ENCODE measurements at places on chromosomes 11 and 22.
A peak's percentile ranks its signal among the peaks of the same experiment; 100 is the strongest.

GRCh38 chr22:41620589-41621098, at the start of gene DESI1:
DESI1 (minus strand) TSS chr22:41621043; CDS start chr22:41620839, 204 bp downstream.
- no peak for DNase-seq

GRCh38 chr22:32533265-32534111, 58.9 kb downstream of the FBXO7 start:
- peak; percentile 89 for DNase-seq

DNA sequence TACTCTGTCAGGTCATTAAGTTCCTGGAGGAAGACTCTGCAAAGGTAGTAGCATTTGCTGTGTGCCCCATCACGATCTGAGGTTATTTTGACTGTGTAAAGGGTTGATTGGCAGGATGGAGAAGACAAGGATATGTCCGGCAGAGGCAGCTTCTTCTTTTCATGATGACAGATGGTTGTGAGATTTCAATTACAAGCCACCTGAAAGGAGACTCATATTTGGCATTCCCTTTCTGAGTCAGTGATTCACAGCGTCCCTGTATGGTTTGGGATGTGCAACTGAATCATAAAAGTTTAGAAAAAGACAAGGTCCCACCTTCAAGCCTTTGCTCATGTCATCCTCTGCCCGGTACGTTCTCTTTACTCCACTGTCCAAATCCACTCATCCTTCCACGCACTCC, 113.4 kb downstream of the MTNR1B start:
- DNase-seq, result no peak

- no peak for DNase-seq
Observed at GRCh38 chr11:8641332-8641731, 41.1 kb downstream of the TRIM66 start.

GRCh38 chr22:36110306-36110881, 50.2 kb downstream of the APOL3 start:
- no peak for DNase-seq

GRCh38 chr11:64206457-64207255, at the start of gene FERMT3:
FERMT3 (plus strand) TSS chr11:64206721; CDS start chr11:64207365, 644 bp downstream.
- peak; percentile 29 for DNase-seq

- no peak for DNase-seq
Observed at GRCh38 chr11:81942646-81943045, 791.0 kb downstream of the FAM181B start.

DNA sequence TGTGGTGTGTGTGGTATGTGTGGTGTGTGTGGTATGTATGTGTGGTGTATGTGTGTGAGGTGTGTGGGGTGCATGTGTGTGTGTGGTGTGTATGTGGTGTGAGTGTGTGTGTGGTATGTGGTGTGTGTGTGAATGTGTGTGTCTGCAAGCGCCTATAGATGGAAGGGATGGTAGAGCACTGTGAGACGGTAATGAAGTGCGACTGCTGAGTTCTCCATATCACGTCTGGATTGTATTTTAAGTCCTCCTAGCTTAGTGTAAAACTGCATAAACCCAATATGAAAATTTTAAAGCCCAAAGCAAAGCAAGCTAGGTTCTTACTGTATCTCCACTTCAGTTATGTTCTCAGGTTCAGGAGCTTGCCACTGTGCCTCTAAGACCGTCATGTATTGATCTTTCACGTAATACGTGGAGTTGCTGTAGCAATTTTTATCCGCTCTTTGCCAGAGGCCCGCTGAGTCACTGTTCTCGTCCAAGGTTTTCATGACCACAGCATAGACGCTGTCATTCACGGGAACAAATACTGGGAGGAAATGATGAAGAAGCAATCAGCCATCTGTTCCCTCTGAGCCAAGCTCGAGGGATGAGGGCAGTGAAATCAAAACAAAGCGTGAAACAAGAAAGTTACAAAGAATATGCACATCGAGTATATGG, 5.5 kb downstream of the PLET1 start:
- DNase-seq, result peak; percentile 84

DNA sequence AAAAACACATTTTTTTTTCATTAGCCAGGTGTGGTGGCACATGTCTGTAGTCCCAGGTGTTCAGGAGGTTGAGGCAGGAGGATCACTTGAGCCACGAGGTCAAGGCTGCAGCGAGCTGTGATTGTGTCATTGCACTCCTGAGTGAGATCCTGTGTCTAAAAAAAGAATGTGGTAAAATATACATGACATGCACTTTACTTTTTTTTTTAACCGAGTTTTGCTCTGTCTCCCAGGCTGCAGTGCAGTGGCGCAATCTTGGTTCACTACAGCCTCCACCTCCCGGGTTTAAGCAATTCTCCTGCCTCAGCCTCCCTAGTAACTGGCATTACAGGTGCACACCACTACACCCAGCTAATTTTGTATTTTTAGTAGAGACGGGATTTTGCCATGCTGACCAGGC, 22.5 kb upstream of the CLDN5 start:
- DNase-seq, result no peak

DNA sequence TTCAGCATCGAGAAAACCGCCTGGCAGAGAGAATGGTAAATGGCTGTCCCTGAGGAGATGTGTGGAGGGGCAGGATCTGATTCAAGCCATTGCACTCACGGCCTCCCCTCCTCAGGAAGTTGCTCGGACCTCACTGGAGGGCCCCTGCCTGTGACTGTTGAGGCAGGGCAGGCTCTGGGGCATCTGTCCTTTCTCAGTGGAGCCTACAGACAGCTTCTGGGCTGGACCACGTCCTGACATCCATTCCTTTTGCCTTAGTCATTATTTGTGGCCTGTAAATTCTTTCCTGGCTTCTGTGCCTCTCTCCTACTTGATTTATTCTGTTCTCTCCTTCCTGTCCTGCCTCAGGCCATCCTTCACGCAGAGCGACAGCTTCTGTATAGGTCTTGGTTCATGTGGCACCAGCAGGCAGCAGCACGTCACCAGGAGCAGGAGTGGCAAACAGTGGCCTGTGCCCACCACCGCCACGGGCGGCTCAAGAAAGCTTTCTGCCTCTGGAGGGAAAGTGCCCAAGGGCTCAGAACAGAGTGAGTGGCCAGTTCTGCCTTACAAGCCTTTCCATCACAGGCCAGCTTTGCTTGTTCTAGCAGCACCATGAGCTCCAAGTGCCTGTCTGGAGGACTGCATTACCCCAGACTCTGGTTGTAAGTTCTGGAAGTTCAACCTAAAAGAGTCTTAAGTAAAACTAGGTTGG, 59.6 kb downstream of the PISD start:
- DNase-seq, result peak; percentile 98

GRCh38 chr11:102226702-102227490, 90.4 kb upstream of the BIRC3 start:
- peak; percentile 90 for DNase-seq

DNA sequence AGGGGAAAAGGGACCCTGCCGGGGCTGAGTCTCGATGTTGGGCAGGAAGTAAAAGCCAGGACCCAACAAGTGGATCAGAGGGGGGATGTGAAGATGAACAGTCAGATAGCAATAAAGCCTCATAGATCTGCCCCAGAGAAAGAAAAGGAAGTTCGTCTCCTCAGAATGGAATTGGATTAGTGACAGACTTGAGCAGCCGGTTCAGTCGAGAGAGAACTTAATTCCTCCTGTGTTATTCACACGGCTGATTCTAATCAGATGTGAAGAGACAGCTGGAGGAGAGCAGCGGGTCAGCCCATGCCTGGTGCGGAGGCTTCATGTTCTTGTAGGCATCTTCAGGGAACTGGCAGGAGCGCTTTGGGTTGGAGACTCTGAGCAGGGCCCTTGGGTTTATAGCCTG, 29.3 kb upstream of the CABP7 start:
- DNase-seq, result no peak

GRCh38 chr11:44736791-44737190, 10.0 kb downstream of the TSPAN18 start:
- DNase-seq, result no peak

GRCh38 chr22:30411780-30412179, 13.8 kb upstream of the MTFP1 start:
- DNase-seq, result no peak

DNA sequence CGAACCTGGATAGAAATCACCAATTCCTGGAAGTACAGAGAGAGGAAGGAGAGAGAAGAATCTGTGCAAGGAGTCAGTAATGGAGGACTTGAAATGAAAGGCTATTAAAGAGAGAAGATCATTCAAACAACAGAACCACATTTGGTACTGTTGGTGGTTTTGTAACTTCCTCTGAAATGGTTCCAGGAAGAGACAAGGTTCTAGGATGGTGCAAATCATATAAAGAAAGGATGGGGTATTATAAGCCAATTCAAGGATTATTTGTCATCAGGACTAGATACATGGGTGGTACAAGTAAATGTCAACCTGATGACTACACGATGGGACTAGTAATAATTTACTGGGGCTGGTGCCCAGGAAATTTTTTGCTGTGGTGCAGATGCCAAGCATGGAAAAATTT, 28.9 kb upstream of the TMA7B start:
- DNase-seq, result no peak

GRCh38 chr11:110124605-110125004, 31.4 kb downstream of the ZC3H12C start:
- no peak for DNase-seq

DNA sequence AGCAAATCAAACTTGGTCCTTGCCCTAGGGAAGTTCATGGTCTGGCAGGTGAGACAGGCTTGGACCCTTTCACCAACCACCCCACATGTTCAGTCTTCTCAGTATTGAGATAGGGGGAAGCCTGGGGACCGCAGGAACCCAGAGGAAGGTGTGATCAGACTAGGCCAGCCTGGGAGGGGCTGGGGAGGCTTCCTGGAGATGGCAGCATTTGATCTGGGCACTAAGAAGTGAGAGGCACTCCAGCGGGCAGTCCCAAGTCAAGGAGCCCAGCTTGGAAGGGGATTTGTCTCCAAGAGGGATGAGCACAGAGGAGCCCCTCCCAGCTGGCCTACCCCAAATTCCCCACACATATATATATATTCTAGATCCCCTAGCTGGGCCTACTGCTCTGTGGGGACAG, 5.4 kb downstream of the LRRC32 start:
- DNase-seq, result no peak

DNA sequence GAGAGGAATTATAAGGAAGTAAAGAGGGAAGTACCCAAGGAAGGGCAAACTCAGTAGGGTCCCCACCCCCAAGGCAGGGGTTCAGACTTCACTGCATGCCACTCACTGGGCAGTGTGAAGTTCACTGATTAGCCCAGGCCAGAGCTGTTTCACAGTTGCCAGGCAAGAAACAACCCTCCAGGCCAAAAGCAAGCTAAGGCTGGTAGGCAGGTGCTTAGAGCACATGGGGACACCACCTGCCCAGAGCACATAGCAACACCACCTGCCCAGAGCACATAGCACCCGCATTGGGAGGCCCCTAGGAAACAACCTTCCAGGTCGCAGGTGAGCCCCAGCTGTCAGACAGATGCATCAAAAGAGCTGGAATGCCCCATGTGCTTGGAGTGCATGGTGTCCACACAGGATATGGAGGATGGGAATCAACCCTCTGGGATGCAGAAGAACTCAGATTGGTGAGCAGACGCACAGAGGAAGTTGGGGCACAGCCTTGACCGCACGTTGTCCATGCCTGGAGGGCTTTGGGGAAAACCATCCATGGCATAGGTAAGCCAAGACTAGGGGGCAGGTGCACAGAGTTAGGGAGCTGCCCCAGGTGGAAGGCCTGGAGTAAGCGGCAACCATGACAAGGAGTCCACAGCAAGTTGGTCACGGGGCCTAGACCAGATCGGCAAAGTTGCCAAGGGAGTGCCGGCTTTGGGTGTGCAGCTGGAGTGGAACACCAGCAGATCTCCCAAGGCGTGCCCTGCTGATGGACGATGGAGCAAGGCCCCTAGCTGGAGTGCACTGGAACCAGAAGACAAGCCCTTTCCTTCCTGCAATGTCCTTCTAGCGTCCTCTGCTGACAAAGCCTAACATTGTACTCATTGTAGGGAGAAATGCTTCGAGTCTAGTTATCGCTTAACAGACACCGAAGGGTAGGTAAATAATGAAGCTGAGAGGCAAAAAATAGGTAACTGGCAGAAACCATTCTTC, 7.8 kb upstream of the TMEM216 start:
- DNase-seq, result peak; percentile 50

- DNase-seq, result no peak
Observed at GRCh38 chr22:23473901-23474300, 106.2 kb downstream of the IGLL1 start.

GRCh38 chr11:68685656-68686380, 1.5 kb downstream of the GAL start:
- DNase-seq, result no peak

DNA sequence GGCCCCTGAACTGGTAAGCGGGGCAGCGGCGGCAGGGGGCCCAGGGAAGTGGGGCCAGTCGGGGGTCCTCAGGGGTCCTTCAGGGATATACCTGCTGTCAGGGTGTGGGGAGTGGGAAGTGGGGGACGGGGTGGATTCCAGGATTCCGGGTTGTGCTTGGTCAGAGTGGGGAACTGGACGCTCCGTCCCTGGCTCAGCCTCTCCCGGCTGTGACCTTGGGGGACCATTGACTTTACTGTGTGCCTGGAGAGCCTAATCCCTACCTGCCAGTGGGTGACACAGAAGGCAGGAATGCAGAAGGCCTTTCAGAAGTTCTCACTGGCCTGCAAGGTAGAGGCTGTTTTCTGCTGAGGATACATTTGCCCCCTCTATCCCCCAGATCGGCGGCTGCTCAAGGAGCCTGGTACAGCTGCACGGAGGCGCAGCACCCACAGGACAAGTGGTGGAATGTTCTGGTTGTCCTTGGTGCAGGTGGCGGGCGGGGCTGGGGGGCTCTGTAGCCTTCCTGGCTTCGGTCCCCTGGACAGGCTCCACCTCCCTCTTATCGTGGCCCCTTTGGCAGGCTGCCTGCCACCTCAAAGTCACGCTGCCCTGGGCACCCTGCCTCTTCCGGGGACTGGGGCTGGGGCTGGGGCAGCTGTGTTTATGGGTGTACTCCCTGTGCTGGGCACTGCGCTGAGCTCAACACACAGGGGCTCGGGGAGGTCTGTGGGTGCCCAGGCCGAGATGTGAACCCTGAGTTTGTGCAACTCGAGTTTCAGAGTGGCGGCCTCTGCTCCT, 18.4 kb downstream of the KCNQ1 start:
- no peak for DNase-seq

GRCh38 chr11:79940165-79940564, 499.3 kb upstream of the TENM4 start:
- no peak for DNase-seq

- peak; percentile 3 for DNase-seq
Observed at GRCh38 chr11:6968816-6969215, 42.6 kb downstream of the ZNF215 start.

GRCh38 chr11:78800756-78801155, 226.1 kb upstream of the NARS2 start:
- DNase-seq, result no peak

DNA sequence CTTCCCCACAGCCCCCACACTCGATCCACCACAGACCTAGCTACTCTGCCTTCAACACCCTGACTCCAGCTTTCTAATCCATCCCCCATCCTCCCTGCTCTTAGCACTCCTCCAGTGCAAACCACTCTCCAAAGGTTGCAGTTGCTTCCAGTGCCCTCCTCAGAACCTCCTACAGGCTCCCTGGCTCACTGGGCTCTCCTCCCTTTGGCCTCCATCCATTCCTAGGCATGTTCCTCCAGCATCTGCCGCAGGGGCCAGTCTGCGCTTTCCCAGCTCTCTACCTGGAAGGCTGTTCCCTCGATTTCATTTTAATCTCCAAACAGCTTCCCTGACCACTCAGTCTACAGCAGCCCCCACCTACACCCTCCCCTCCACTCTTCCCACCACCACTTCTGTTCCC, 133.8 kb downstream of the SPATA19 start:
- no peak for DNase-seq
